ENCODE measurements at places on chromosomes 7 and 10.

GRCh38 chr7:97732565-97733275 is 834 bp downstream of the TAC1 start:
- no peak for DNase-seq

- no peak for DNase-seq
These were observed 51.8 kb downstream of the ARHGAP22 start for GRCh38 chr10:48552946-48553564.

DNA sequence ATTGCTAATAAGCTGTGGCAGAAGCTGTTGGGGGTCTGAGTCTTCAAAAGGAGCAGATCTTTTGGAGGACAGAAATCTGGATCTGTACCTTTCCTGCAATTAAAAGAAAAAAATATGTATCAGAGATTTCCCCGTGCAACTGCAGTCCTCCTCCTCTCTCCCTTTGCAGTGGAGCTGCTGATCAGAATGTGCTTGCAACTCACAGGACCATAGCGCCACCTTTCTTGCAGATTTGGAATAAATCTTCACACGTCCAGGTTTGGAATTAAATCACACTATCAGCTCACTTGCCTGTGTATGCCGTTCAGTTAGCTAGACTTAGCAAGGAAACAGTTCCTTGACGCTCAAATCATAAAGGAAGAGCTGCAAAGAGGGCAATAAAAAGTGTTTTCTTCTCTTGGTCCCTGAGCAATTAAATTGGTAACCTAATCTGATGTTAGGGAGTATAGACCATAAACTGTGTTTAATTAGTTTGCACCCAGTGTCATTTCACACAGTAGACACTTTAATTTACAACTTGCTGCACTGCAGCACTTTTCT is 77.4 kb downstream of the PON1 start:
- no peak for DNase-seq

DNA sequence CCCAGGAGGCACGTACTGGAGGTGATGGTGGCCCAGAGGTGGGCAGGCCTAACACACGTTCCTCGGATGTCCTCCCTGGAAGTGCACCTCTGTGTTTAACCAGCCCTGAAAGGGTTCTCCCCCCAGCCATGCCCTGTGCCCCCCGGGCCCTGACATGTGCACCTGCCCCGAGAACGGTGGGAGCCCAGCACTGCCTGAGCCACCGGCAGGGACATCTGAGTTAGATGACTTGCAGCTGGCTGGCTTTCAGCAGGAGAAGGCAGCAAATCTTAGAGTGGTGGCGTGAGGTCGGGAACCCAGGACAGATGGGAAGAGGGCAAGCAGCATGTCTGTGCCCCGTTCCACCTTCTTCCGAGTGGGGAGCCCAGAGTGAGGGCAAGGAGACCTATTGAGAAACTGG is 291.8 kb downstream of the TCERG1L start:
- no peak for DNase-seq

DNA sequence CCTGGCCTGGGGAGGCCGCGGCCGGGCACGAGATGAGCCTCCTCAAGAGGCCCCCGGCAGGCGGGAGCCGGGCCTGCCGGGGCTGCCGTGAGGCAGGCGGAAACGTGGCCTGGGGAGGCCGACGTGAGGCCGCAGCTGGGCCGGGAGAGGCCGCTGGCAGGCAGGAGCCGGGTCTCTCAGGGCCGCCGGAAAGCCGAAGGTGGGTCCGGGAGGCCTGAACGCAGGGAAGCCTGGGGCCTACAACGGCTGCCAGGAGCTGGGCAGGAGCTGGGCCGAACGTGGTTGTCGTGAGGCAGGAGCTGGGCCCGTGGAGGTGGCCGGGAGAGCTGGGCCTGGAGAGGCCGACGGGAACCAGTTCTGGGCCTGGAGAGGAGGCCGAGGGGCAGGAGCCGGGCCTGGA is 171.9 kb downstream of the TPST1 start:
- DNase-seq, result no peak

GRCh38 chr10:15344256-15344875 is 26.7 kb downstream of the FAM171A1 start:
- DNase-seq, result no peak

GRCh38 chr10:48490571-48490940 is 114.3 kb downstream of the ARHGAP22 start:
- no peak for DNase-seq

DNA sequence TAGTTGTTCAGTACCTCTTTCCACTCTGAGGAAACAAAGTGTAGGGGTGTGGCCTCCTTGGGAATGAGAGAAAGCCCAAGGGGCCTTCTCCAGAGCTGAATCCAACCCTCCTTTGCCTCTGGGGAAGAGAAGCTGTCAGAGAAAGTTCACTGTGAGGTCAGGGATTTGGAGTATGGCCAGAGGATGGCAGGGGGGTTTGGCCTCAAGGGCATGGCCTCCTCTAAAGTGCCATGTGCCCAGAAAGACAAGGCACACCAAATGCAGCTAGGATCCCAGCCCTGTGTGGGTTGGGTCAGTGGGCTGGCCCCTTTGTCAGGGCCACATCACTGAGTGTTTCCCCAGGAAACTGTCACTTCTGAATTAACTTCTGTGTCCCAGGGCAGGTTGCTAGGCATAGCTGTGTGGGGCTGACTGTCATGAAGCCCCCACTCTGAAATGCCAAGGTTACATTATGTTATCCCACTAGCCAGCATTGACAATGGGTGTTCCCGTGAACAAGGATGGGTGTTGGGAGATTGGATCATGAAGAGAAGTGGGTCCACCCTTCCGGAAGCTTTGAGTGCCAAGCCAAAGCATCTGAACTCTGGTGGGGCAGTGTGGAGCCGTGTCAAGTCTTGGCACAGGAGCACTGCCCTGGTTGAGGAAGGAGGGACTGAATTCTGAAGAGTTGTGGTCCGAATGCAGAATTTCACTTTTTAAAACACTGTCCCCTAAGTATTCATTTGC is 123.3 kb downstream of the ZMIZ1 start:
- DNase-seq, result no peak

DNA sequence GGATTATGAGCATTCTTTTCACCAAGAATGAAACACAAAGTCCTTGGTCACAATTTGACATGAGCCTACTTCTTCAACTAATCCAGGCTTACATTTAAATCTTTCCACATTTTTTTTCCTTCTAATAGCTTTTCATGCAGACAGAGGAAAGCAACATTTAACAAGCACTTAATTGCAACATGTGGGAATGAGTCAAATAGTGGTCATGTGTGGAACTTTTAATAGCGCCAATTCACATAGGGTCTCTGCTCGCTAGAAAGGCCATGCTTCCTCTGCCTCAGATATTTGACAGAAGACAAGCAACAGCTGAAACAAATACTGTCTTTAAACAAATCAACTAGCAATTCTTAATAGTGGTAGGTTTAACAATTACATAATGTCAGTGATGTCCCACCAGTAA is 285.9 kb upstream of the ETV1 start:
- DNase-seq, result no peak

- DNase-seq, result no peak
These were observed 3.4 kb upstream of the SLC18A2 start for GRCh38 chr10:117237401-117237991.

DNA sequence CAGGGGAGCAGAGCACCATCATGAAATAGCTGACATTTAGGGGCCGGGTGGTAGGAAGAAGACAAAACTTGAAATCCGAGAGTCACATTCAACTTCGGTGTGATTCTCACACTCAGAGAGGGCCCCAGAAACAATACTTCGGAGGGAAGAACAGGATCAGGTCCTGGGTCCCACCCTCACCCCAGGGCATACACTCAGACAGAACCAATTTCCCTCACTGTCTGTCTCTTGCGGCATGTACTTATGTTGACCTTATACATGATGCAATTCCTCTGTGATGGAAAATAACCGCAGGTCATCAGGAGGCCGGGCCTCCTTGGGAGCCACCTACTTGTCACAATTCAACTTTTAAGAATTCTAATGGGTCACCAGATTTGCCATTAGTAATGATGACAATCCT is 26.3 kb upstream of the HMX3 start:
- DNase-seq, result no peak

DNA sequence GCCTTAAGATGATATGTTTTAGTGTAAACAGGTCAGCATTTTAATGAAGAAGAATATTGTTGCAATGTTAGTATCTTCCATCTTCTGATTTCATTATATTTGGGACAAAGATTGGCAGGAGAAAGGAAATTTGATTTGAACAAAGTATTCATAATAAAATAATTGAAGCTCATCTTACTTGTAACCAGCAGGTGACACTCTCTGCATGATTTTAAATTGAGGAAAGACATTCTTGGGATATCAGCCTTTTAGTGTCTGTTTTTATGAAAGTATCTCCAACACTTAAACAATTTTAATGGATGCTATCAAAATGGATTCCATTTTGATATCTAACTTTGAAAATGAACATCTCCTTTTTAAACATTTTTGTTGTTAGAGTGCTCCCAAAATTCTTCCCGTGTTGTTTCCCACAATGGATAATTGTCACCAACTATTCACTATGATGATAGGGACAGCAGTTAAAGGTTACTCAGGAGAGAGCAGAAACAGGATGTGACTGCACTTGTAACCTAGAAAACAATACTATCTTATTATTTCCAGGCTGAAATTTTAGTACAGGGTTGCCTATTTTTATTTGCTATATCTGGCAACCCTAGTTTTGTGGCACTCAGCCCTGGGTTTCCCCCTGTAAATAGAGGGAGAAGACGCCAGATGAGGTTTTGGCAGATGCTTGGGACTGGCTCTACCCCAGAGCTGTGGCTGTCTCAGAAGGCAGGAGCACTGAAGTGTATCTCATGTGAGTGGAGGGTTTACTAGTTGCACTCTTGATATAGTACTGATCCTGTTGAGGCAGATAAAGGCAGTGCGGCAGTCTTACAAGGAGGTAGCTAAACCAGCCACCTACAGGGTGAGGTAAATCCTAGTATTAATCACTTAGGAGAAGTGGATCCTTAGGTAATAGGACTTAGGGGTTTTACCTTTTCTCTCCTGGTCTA is 31.0 kb upstream of the ABCB4 start:
- no peak for DNase-seq

- DNase-seq, result no peak
These were observed 137.5 kb upstream of the FZD1 start for GRCh38 chr7:91126762-91127161.

DNA sequence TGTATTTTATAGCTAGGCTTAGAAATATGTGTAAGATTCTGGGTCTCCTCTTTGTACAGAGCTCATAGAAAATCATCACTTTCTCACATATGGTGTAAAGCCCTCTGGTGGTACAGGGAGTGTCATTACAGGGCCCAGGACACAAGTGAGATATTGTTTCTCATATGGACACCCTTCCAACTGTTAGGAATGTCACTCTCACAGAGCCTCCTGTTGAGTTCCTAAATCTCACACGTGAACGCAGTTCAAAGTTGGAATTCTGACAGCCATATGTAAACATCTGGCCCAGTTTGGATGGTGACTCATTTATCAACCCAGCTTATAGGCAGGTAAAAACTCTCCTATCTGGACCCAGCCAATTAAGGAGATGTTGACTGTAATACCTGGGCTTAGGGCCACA is 35.4 kb upstream of the ZNF107 start:
- DNase-seq, result no peak

GRCh38 chr7:6071406-6071805 is 40.2 kb downstream of the ANKRD61 start:
- DNase-seq, result no peak

GRCh38 chr10:44294726-44295412 is 90.0 kb downstream of the CXCL12 start:
- DNase-seq, result no peak

DNA sequence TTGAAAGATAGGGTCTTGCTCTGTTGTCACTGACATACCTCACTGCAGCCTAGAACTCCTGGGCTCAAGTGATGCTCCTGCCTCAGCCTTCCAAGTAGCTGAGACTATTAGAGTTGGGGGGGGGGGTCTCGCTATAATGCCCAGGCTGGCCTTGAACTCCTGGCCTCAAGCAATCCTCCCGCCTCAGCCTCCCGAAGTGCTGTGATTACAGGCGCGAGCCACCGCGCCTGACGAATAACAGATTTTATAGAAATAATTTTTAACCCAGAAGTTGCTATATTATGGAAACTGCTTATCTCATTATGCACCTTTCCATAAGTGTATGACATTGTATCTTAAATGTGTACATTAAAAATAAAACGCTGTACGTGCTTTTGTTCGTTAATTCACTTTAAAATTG is 846 bp downstream of the ANKRD26 start:
- no peak for DNase-seq

DNA sequence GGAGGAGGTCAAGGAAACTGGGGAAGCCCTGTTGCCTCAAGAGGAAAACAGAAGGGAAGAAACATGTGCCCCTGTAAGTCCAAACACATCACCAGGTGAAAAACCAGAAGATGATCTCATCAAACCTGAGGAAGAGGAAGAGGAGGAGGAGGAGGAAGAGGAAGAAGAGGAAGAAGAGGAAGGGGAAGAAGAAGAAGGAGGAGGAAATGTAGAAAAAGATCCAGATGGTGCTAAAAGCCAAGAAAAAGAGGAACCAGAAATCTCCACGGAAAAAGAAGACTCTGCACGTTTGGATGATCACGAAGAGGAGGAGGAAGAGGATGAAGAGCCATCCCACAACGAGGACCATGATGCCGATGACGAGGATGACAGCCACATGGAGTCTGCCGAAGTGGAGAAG is 82.7 kb upstream of the SAMD8 start:
- no peak for DNase-seq

GRCh38 chr7:130182990-130183389 is 22.2 kb downstream of the TMEM209 start:
- DNase-seq, result no peak
